ENCODE measurements at places on chromosomes 5 and 9.

DNA sequence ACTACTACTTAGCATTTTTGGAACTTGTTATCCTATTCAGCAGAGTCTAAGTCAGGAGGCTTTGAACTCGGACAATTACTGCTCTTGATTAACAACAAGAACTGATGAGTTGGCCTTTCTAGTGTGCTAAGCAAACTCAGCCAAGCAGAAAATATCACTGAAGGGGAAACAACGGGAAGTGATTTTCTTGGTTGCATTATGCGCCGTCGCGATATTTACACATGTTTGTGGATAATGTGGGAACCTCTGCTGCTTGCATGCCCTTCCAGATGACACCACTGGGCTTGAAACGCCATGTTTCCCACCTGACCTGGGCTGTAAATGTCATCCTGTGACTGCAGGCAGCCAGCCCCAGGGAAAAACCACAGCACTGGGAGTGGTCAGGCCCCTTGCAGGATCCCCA lies 205.5 kb downstream of the PAX5 start:
- no peak for DNase-seq

DNA sequence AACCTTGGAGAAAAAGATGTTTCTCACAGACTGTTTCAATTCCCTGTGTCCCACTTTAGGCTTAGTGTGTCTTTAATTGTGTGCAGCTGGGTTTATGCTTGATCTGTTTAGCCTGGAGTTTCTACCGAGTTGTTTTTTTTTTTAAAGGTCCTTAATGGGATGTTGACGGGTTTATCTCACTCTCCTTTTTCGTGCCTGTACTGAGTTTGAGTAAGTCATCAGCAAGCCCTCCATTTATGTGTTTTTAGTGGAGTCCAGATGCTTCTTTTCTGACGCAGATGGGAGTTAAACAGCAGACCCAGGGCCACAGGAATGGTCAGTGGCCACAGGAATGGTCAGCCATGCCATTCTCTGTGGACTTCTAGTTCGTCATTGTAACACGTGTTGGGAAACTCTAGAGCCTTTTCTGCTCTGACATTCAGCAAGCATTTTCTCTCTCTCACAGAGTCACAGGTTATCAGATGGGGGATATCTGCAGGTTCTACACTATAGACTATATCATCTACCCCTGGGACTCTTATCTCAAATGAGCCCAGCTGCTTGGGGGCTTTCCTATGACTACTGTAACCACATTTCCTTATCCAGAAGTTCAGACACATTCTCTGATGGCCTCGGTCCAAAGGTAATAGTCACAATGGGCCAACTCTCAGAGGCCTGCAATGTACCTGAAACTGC lies 190.5 kb downstream of the TTLL11 start:
- DNase-seq = no peak

- DNase-seq = no peak
Measured at GRCh38 chr9:93267091-93267541, 83.2 kb downstream of the WNK2 start.

DNA sequence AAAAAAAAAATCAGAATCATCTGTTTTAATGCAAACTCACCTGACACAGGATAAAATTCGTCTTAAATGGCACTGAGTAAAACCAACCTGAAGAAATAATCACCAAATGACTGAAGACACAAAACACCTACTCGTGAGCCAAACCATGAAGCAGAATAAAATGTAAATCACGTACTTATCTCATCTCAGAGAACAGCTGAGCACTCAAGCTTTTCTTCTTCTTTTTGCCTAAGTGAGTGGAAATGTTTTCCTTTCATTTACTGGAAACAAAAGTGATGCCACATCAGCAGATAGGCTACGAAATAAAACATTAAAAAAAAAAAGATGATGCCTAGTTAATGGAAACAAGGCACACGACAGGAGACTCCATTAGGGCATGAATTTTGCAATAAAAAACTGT lies 36.4 kb downstream of the ATPSCKMT start:
- no peak for DNase-seq

- no peak for DNase-seq
Measured at GRCh38 chr5:82992646-82993045, 84.5 kb downstream of the TMEM167A start.

GRCh38 chr5:11268891-11269290 lies 507.9 kb upstream of the DAP start:
- no peak for DNase-seq

GRCh38 chr5:100903039-100903887 lies at the start of gene ST8SIA4:
Gene ST8SIA4, minus strand, starts transcription at chr5:100903282. Its CDS starts 327 bp downstream, at chr5:100902955.
- peak; percentile 81 for DNase-seq

DNA sequence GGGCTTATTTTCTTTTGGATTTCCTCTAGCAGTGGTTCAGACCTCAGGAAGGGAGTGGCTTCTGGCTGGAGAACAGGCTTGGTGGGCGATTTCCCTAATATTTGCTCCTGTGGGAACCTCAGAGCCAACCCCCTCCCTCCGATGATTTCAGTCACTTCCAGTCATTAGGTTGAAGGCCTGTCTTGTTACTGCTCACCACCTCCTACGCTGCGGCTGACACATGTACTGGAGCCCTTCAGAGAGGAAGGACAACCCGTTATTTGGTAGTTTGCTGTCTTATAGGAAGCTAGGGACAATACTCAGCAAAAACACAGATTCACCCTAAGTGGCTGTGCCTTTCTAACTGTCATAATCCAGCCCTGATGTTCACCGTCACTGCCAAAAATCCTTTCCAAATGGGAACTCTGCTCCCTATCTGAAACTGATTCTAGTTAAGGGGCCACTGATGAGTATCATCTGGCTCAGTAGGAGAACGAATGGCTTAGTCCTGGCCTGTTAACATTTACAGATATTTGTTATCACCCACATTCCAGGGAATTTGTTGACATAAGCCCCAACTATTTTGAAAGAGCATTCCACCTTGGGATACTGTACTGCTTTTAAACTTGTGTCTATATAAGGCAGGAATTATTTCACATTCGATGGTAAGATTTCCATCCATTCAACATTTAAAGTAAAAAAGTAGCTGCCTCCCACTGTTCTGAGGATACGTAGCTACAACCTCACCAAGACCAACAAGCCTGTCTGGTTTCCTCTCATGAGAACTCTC lies 29.3 kb upstream of the ANKH start:
- peak; percentile 17 for DNase-seq

GRCh38 chr5:149037817-149038216 lies 25.0 kb downstream of the SH3TC2 start:
- DNase-seq = no peak

GRCh38 chr5:117733051-117733450 lies 1158.4 kb upstream of the SEMA6A start:
- DNase-seq = no peak

GRCh38 chr9:125043631-125044030 lies 99.7 kb downstream of the SCAI start:
- DNase-seq = no peak

DNA sequence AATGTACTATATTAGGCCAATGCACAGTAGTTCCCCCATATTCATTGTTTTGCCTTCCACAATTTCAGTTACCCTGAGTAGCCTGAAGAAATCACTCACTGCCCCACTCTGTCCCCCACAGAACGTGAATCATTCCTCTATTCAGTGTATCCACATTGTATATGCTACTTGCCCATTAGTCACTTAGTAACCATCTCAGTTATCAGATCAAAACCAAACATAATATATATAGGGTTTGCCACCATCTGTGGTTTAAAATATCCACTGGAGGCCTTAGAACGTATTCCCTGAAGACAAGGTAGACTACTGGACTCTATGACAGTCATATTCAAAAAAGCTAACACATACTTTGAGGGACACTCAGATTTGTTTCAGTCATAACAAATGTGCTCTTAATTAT lies 465.7 kb upstream of the RGMB start:
- peak; percentile 73 for DNase-seq

- DNase-seq = no peak
Measured at GRCh38 chr9:134689321-134690181, 47.9 kb downstream of the COL5A1 start.

- DNase-seq = no peak
Measured at GRCh38 chr5:166648736-166649135, 1642.7 kb upstream of the WWC1 start.

GRCh38 chr5:126056851-126057622 lies 366.2 kb upstream of the GRAMD2B start:
- DNase-seq = no peak
